ENCODE measurements at places on chromosomes 2 and 18.

GRCh38 chr18:76451396-76452331 is 43.4 kb downstream of the ZNF516 start:
- DNase-seq: no peak

- DNase-seq: no peak
Observed at GRCh38 chr2:41420219-41420618, 627.6 kb upstream of the PKDCC start.

DNA sequence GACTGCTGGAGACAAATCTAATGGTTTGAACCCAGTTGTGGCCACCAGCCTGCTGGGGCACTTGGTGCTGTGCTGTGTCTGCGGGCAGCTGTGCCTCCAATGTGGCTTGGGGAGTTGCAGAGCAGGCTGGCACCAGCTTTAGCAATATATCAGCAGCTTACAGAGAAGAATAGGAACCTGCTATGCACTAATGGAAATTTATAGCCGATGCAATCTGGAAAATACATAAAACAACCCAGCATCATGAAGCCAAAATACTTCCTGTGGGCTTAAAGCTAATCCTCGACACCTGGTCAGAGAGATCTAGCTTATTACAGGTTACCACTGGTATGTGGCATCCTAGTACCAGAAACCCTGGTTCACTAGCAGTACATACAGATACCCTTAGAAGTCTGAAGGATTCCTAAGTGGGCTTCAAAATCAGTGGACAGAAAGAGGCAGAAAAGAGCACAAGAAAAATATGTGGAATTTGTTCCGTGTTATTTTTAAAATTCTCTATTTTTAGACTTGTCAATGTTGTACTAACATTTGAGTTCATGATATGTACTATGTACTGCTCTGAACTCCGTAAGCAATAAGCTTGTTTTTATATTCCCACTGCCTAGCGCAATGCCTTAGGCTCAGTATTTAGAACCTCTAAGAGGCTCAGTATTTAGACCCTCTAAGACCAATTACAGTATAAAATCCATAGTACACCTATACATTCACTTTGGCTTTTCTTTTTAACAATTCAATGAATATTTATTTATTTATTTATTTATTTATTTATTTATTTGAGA is 194.7 kb downstream of the UXS1 start:
- no peak for DNase-seq

DNA sequence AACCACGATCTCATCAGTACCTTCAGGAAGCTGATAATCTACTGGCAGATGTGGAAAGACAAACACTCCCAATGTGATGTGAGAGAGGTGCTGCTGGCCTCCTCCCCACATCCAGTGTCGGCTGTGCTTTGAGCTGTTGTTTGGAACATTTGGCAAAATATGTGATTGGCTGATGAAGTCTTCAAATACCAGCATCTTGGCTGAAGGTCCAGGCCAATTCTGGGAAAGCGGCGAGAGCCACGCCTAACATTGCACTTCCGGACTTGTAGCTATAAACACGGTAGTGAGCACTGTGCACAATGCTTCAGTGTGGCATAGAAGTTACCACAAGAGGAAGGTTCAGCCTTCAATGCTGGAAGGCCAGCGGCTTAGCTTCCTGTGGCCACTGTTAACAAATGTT is 198.8 kb downstream of the DCDC2C start:
- DNase-seq: no peak

DNA sequence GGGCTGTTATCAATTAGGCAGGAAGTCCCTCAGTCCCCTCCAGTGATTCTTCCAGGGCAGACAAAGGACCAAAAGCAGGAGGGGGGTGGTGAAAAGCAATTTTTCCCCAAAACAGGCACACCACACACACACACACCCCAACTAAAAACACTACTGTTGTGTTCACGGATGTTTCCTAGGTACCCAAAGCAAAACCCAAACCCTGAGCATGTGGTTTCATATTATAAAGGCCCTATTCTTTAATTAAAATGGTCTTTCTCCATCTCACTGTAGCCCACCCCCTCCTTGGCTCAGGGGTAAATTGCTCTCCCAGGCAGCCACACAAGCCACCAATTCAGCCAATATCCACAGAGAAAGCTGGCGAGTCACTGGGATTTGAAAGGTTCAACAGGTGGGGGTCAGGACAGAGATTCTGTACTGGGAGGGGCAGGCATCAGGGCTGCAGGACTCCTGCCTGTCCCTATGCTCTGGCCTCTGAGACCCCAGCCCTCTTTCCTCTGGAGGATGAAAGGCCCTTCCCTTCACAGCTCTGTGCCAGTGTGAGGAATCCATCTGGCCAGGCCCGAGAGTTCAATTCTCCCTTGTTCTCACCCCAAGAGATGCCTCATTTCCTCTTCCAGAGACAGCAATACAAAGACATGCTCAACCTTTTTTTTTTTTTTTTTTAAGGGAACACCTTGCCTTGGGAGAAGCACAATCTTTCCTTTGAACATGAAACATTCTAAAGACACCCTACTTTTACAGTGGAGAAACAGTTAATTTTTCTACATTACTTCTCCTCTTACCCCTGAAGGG is 43.6 kb downstream of the SPRED2 start:
- DNase-seq: no peak

- DNase-seq: no peak
Observed at GRCh38 chr18:24502667-24503523, 42.5 kb downstream of the HRH4 start.

Data from T-helper 2 cell (primary cell).